Stimulated activated CD4-positive, alpha-beta T cell treated with anti-CD3 and anti-CD28 coated beads, Interleukin-1b, Interleukin-23, amount 100 ng/mL, for 1 hour (primary cell): ENCODE measurements at places on chromosomes 6 and 20.

DNA sequence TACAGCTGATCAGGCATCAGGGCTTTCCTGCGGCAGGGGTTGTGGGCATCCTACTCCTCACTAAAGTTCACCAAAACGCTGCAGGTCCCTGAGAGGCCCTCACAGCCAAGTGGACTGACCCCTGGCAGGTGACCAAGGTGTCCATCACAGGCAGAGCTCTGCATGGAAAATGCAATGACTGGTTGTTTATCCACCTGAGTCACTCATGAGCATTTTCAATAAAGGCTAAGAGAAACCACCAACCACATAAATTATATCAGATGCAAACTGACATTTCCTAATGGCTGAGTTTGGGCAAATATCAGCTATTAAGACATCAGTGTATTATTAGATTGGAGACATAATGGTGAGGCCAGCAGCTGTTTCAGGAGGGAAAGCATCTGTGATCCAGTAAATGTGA lies 152.7 kb upstream of the SYNDIG1 start:
- no peak for DNase-seq

- DNase-seq = no peak
These were observed 73.3 kb downstream of the METTL24 start for GRCh38 chr6:110284855-110285254.

DNA sequence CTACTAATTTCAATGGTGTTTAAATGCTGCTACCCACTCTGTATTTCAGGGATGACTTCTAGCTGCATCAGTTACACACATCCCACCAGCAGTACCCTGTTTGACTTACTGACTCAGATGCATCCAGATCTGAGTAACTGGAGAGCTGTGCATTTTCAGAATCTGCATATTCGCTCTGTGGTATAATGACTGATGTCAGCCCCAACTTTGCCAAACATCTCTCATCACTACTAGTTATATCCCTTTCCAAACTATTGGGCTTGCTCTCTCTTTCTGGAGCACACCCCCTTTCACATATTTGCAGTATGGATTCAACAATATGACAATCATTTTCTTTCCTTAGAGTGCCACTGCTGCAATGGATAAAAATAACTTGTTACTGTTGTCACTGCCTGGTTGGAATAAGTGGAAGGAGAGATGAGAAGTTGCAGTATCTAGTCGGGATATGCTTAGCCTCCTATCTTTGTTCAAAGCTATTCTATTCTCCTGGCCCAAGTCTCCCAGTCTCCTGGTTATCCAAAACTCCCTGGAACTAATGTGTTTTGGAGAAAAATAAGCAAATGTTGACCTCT lies 3.3 kb upstream of the RSPO3 start:
- no peak for DNase-seq

DNA sequence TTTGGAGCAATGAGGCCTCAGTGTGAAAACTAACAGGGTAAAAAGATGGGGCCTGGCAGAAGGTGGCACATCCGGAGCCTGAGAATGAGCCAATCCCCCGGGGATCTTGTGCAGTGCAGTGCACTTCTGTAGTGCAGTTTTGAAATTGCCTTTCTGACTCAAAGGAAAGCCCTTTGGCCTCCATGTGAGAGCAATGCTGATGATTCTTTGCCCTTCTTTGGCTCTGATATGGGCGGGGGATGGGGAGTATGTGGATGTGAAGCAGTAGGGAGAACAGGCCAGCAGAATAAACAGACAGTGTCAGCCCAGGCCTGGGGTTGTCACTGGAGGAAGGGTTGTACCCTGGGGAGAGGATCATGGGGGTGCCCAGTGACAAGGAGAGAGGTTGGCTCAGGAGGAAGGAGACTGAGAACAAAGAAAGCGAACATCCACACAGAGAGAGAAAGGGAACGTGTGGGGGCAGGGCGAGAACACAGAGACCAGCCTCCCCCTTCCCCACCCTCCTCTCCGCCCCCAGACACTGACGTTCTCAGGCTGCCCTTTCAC lies 351.2 kb downstream of the CDC5L start:
- DNase-seq = no peak

DNA sequence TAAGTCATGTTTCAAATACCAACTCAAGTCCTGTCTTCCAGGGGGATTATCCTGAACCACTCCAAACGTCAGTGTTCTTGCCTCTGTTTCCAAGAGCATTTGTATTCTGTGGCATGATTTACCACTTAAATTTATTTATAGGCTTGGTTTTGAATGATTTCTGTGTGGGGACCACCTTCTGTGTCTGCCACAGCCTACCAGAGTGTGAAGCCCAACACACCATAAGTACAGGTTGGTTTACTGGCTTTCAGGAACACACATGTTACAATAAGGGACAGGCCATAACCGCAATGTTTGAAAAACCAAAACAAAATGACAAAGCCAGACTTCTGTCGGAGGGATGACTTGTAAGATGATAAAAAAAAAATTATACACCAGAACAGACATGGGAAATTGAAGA lies 56.5 kb upstream of the MAP3K7 start:
- no peak for DNase-seq

GRCh38 chr20:32727683-32728082 lies 15.6 kb downstream of the COMMD7 start:
- DNase-seq = no peak

DNA sequence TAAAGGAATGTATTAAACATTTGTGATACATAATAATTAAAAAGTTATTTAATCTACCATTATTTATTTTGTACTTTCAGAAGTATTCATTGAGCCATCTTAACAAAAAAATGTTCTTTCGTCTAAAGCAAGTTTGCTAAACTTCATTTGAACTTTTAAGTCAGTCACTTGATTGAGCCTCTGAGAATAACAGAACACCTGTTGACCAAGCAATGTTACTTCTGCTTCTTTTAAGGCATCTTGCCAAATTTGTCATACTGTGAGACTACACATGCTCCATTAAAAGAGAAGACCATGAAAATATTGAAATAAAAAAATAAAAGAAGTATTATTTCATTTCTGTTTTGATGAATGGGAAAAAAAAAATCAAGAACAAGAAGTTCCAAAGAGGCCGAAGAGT lies 141.8 kb upstream of the BMP5 start:
- DNase-seq = no peak

DNA sequence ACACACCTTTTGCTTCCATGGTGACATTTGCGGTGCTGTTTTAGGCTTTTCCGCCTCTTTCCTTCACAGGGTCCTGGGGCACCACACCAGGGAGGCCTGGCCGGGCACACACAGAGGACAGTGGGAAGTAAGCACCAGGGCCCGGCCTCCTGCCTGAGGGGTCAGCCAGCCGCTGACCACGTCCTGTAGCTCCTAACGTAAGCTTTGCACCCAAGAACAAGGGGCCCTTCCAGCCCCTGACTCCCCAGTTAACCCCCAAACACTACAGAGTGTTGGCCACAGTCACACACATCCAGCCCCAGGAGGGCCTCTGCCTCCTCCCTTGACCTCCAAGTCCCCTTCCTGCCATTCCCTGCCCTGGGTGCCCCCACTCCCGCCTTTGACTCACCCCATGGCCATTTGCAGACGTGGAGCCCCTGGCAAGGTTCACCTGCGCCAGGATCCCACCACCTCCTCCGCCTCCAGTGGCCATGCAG lies 54.7 kb downstream of the YTHDF1 start:
- no peak for DNase-seq

DNA sequence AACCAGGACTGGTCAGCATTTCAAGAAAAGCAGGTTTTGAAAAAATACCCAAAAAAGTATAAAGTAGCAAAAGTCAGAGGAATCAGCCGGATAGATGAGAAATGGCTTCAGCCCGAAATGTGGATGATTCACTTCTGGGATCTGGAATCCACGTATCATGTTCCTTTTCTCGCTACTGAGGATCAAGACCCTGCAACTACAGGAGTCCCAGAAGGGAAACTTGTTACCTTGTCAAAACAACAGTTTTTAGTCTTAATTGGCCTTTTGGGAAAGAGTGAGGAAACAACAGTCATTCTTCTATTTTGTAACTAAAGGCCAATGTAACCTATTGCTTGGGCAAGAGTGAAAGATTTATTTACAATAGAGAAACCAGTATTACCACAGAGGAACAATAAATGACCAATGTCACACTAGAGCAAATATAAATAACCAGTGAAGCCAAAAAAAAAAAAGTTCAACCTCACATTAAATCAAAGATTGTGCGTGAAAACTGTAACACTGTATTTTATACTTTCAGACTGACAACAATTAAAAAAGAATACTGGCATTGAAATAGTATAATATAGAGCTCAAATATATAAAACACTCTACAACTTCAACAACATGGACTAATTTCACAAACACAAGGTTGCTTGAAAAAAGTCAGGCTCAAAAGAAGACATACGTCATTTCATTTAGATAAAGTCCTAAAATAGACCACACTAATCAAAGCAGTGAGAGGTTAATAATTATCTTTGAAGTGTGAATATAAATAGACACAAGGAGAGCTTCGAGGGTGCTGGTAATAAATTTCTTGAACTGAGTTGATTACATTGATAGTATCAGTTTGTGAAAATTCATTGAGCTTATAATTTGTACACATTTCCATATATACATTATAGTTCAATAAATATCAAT lies 116.2 kb downstream of the GFRAL start:
- DNase-seq = no peak

GRCh38 chr20:34337544-34337943 lies 25.5 kb upstream of the ITCH start:
- DNase-seq = no peak

DNA sequence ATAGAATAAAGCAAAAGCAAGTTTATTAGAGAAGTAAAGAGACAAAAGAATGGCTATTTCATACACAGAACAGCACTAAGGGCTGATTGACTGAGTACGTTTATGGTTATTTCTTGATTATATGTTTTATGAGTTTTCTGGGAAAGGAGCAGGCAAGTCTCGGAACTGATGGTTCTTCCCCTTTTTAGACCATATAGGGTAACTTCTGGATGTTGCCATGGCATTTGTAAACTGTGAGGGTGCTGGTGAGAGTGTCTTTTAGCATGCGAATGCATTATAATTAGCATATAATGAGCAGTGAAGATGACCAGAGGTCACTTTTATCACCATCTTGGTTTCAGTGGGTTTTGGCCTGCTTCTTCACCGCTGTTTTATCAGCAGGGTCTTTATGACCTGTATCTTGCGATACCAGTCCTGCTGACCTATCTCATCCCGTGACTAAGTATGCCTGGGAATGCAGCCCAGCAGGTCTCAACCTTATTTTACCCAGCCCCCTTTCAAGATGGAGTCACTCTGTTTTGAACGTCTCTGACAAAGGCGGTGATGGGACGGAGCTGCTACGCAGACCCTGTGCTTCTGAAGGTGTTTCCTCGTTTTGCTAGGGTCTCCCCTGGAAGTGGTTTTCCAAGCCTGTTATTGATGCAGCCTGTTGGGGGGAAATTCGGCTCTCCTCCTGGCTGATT lies 45.4 kb upstream of the BMP6 start:
- DNase-seq = no peak

- DNase-seq = no peak
These were observed 191.5 kb downstream of the PREX1 start for GRCh38 chr20:48636301-48636700.

DNA sequence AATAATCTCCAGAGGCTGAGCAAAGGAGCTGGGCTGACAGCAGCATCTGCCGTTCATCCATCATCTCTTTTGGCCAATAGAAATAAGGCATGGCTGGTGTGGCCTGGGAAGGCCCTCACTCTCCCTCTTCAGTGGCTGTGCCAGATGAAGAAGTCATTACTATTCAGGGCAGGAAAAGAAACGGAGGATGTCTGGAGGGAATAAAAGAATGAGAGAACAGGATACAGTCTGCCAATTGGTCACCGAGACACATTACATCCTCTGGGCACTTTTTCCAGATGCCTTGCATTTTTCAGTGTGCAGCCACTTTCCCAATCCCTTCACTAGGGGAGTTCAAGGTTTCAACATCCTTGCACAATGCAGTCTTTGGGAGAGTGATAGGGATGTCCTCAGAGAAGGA lies 32.2 kb upstream of the VGLL2 start:
- DNase-seq = no peak

DNA sequence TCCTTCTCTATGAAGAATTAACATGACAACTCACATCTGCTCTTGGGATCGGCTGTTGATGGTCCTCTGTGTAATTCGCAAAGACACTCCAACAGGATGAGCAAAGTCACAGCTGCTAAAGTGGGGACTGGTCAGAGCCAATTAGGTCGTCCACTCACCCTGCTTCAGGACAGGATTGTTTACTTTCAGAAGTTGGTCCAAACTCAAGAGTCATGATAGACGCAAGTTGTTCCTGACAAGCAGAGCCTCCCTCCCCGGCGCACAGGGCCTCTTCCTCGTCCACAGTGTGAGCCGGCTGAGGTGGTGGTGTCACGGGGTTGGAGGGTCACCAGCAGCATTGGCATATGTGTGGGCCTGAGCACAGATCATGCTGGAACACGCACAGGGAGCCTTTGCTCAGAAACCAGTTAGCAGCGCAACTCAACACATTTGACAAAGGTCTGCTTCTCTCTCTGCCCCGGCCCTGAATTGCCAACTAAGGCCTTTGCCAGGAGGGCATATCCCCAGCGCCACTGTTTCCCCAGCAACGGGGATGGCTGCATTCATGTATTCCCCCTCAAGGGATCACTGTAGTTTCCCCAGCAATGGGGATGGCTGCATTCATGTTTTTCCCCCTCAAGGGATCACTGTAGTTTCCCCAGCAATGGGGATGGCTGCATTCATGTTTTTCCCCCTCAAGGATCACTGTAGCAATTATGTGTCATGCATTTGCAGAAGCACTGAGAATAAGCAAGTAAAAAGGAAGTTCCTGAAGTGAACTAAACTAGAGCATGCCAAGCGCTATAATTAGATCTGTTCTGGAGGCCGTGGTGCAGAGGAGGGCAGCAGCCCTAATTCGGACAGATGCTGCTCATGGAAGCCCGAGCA lies 111.7 kb downstream of the THBS2 start:
- no peak for DNase-seq

- no peak for DNase-seq
These were observed 2.6 kb downstream of the PRSS35 start for GRCh38 chr6:83514866-83515466.

DNA sequence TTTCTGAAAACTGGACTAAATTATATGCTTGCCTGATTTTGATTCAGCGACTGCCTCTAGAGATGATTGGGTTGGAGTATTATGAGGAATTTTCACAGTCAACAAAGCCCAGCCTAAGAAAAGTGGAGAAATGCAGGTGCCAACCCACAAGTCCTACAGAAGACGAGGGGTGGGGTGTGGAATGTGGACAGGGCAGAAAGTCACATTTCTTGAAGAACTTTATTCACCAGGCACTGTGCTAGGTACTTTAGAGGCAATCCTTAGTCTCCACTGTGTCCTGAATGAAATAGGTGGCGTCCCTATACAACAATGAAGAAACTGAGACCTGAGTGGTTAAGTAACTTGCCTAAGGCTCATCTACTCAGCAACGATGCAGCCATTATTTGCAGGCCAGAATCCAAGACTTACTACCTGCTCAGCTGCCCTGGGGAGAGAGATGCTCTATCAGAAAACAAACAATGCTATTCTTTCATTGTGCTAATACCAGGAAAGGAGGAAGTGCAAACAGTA lies 106.3 kb downstream of the RNF144B start:
- no peak for DNase-seq

DNA sequence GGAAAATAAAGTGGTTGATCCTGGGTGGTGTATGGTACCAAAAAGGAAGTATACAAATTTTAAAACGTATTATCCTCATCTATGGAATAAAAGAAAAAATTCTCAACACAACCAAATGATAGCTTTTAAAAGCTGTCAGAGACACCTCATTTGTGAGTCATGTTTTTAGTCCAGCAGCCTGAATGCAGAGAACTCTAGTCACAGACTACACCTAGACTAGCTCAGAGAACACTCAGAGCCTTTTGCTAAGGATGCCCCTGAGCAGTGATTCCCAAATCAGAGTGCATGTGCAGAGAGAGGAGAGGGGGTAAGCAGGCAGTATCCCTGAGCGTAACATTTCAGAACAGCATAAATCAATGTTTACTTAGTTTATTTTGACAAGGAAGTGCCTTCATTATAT lies 809.3 kb downstream of the HACE1 start:
- no peak for DNase-seq
